Pulmonary artery endothelial cell (primary cell): ENCODE measurements at places on chromosomes 1 and 21. TPM values are rescaled to one million over a fixed set of nuclear protein-coding genes. Genes with fewer than 3 reads are reported as not detected.

The ESPN gene
- 0.79 and 0.81 TPM in 2 replicates for total RNA-seq

The CLIC6 gene
- not detected in 2 replicates for total RNA-seq

GRCh38 chr1:238191170-238191569, 300.4 kb upstream of the ZP4 start:
- DNase-seq = no peak

The RAB42 gene
- total RNA-seq = 1.7 and 2.0 TPM in 2 replicates

The RAB13 gene
- total RNA-seq = 74.8 and 92.5 TPM in 2 replicates

DNA sequence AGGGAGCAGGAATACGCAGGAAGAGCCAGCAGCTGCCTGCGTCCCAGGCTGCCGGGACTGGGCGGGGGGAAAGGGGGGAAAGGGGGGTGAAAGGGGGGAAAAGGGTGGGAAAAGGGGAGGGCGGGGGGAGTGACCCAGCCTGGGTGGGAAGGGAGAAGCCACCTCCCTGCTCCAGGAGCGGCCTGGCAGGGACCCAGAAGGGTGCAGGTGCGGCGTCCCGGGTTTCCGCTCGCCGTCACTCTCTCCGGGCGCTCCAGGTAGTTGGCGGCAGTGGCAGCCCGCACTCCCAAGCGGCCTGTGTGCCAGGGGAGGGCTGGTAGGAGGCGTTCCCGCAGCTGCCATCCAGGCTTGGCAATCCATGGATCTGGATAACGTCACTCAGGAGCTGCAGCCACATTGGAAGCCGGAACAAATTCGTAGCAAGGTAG, 141.0 kb upstream of the NGF start:
- no peak for DNase-seq

DNA sequence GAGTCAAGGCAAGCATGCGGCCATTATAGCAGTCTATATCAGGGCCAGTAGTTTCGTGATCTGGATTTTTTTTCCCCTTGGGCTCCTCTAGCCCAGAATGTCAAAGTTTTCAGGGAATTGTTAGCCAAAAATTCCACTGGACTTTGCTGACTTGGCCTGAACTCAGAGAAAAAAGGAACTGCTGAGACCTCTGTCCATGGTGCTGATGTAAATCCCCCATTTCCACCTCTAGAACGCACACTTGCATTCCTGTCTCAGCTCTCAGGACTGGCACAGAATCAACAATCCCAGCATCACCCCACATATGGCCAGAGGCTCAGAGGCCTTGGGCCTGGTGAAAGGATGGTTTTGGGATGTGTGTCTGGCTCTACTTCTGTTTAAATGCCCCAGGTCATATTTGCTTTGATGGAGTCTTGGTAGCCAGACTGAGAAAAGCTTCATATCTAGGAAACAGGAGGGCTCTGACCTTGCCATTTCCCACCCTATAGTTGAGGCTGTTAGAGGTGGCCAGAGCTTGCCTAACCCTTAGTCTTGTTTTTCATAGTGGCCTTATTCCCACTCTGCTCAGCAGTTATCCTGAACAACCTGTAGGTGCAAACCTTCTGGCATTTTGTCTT, 16.9 kb upstream of the EFCAB14 start:
- DNase-seq = peak; percentile 29

DNA sequence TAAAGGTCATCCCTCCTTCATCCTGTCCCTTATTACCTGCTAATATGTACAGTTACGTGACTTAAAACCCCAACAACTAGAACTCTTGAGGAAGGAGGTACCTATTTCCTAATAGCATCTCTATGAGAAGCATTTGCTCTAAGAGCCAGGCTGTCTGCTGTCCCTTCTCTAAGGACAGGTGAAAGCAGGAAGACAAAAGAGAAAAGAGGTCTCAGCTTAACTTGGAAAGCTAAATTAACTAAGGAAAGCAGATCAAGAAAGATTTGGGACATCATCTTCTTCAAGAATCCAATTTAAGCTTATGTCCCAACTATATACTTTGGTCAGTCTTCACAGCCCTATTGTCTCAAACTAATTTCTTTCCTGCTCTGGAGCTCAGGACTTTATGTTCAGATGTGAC, 2.9 kb downstream of the EGLN1 start:
- DNase-seq = no peak

The CRP gene
- 0.07 TPM in 1 of 2 replicates, not detected in the other for total RNA-seq

GRCh38 chr1:66247415-66248208, 286.3 kb upstream of the SGIP1 start:
- DNase-seq = no peak

GRCh38 chr1:56824938-56825337, 5.7 kb upstream of the FYB2 start:
- no peak for DNase-seq

GRCh38 chr1:228001738-228002535, 4.9 kb upstream of the WNT3A start:
- DNase-seq = no peak

- DNase-seq = no peak
Measured at GRCh38 chr1:87588495-87588894, 259.8 kb downstream of the LMO4 start.

DNA sequence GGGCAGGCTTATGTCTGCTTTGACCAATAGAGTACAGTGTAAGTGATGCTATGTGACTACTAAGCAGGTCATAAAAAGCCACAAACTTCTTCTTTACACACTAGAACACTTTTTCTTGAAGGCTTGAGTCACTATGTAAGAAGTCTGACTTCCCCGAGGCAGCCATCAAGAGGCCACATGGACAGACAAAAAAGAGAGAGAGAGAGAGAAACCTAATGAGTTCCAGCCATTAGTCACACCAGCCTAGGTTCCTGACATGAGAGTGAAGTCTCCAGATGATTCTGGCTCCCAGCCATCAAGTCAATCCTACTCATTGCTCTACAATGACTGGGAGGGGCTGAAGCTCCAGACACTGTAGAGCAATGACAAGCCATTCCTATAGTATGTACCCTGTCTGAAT, 101.4 kb downstream of the LHX9 start:
- DNase-seq = no peak

DNA sequence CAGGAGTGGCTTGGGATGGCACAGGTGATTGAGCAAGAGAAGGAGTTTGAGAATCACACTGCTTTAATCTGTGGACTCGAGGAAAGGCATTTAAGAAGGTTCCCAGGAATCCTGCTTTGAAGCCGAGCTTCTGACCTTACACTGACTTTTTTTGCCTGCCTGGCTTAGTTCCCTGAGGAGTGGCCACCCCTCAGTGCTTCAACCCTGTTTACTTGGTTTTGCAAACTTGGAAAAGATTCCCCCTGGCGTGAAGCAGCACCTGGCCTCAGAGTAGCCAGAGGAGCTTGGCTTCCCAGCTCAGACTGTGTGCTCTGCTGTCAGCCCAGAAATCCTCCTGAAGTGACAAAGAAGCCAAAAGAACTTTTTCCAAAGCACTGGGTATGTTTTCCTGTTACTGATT, 48.5 kb upstream of the LDLRAP1 start:
- DNase-seq = no peak

- no peak for DNase-seq
Measured at GRCh38 chr1:211517006-211517405, 25.0 kb upstream of the RD3 start.

The LY9 gene
- not detected in 2 replicates for total RNA-seq
